Activated naive CD4-positive, alpha-beta T cell treated with anti-CD3 and anti-CD28 coated beads for 36 hours (primary cell): ENCODE measurements at places on chromosomes 5 and 9. TPM values are rescaled to one million over a fixed set of nuclear protein-coding genes. Genes with fewer than 3 reads are reported as not detected.

DNA sequence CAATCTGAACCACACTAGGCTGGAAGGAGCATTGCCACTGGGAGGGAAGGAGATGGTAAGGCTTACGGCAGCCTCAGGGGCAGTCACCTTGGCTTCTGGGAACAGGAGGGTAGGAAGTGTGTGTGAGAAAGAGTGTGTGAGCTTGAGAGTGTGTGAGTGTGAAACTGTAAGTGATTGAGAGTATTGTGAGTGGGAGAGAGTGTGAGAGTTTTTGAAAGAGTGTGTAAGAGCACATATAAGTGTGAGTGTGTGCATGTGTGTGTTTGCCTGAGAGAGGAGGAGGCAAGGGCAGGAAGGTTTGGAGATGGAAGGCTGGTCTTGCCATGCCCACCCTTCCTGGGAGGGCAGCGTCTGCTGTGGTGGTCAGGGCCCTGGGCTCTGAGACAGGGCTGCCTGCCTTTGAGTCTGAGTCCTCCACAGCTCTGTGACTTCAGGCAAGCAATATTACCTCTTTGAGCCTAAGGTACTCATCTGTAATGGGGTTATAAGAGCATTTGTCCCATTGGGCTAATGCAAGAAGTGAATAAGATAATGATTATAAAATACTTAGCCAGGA is 51.9 kb upstream of the BOD1 start:
- no peaks in the 10 kb centered on the region for H3K4me1 ChIP-seq
- DNase-seq: no peak
- no peaks in the 10 kb centered on the region for H3K27me3 ChIP-seq
- no peaks in the 10 kb centered on the region for H3K36me3 ChIP-seq

Gene SLC45A2
- total RNA-seq: not detected

DNA sequence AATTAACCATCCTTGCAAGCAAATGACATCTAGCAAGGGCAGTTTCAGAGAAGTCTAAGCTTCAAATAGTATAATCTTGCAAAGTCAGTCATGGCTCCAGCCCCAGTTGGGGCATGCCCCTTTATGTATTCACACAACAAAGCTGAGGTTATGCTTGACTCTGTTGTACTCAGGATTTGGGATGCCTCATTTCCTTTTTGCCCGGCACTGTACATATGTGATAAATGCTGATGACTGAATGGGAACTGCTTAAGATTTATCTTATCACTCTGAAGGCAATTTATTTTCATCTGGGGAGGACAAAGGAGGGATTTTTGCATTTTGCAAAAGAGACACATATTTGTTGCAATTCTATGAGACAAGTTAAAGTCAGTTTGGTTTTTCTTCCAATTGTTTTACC is 219.2 kb downstream of the TRPM3 start:
- peaks cover 1% of the 10 kb centered on the region for H3K27me3 ChIP-seq
- no peak for DNase-seq
- H3K27ac ChIP-seq: no peak overlapping the region
- no peaks in the 10 kb centered on the region for H3K36me3 ChIP-seq
- no peak overlapping the region for H3K4me3 ChIP-seq

DNA sequence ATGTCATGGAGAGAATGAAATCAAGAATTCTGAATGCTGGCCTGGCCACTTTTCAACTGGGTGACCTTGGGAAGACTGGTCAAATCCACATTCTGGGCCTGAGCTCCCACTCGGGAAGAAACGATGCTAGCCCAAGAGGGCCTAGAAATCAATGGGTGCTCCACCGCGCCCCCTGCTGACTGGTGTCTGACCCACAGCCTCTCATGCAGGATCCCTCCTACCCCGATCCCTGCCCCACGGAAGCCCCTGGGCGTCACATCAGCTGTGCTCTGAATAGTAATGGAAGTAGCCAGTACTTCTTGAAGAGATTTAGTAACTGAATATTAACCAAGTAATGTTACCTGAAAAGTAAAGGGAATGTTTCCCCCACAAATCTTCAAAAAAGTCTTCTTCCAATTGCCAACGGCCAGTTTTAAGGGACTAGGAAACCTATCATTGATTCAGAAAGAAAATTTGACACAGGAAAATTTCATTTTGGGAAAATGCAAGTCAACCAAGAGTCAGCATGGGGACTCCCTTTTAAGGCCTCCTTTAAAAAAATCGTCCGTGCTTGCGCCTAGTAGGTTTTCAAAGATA is 43.9 kb downstream of the CRB2 start:
- H3K36me3 ChIP-seq: no peaks in the 10 kb centered on the region
- H3K27me3 ChIP-seq: no peaks in the 10 kb centered on the region
- no peaks in the 10 kb centered on the region for H3K4me1 ChIP-seq
- H3K27ac ChIP-seq: no peak overlapping the region
- H3K4me3 ChIP-seq: no peak overlapping the region

GRCh38 chr5:117246424-117246823 is 671.8 kb upstream of the SEMA6A start:
- no peaks in the 10 kb centered on the region for H3K36me3 ChIP-seq
- no peak for DNase-seq
- H3K27ac ChIP-seq: no peak overlapping the region
- H3K4me3 ChIP-seq: no peak overlapping the region

Gene TSSK1B
- not detected for total RNA-seq

- H3K27ac ChIP-seq: no peak overlapping the region
- no peaks in the 10 kb centered on the region for H3K4me1 ChIP-seq
- no peak overlapping the region for H3K4me3 ChIP-seq
- no peaks in the 10 kb centered on the region for H3K27me3 ChIP-seq
Observed at GRCh38 chr5:15260356-15261268, 239.4 kb upstream of the FBXL7 start.

Gene GFI1B
- not detected for total RNA-seq

- H3K36me3 ChIP-seq: peaks cover 17% of the 10 kb centered on the region
- H3K27ac ChIP-seq: no peak overlapping the region
- H3K4me1 ChIP-seq: peaks cover 33% of the 10 kb centered on the region
- peak overlapping the region; percentile 7 for H3K4me3 ChIP-seq
- H3K27me3 ChIP-seq: peaks cover 13% of the 10 kb centered on the region
Observed at GRCh38 chr5:157571357-157571827, 4.2 kb downstream of the ADAM19 start.
